Upper lobe of left lung (tissue), 6 donors: ENCODE measurements at places on chromosomes 3 and 15.

DNA sequence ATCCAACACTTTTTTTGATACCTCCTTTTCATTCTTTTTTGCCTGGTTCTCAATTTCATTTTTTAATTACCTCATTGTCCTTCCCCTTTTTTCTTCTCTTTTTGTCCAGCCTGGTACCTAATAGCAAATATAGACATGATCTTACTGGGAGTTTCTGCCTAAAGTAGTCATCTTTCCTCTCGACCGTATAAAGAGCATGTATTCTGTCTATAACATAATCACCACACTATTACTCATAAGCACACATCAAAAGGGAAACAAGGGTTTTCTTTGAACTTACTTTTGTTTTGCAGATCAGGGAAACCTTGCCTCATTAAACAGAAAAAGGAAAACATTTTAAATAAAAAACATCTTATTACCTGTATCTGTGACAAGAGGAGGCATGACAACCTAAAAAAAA is 33.0 kb downstream of the FAM98B start:
- DNase-seq = no peak
- H3K4me1 ChIP-seq = no peaks in the 10 kb centered on the region
- H3K27me3 ChIP-seq = no peaks in the 10 kb centered on the region
- no peak overlapping the region for H3K27ac ChIP-seq

- DNase-seq = no peak
- H3K4me3 ChIP-seq = no peak overlapping the region
- no peaks in the 10 kb centered on the region for H3K27me3 ChIP-seq
- H3K4me1 ChIP-seq = no peaks in the 10 kb centered on the region
- H3K36me3 ChIP-seq = no peaks in the 10 kb centered on the region
- H3K27ac ChIP-seq = no peak overlapping the region
Observed at GRCh38 chr3:144033240-144033589, 61.6 kb downstream of the DIPK2A start.

- no peak overlapping the region for H3K27ac ChIP-seq
- H3K36me3 ChIP-seq = no peaks in the 10 kb centered on the region
- DNase-seq = no peak
- no peak overlapping the region for H3K4me3 ChIP-seq
- H3K27me3 ChIP-seq = no peaks in the 10 kb centered on the region
- H3K4me1 ChIP-seq = peaks cover 15% of the 10 kb centered on the region
Observed at GRCh38 chr3:120156699-120157098, 62.5 kb upstream of the GSK3B start.

GRCh38 chr3:150564243-150564642 is 17.7 kb downstream of the EIF2A start:
- DNase-seq = no peak
- peaks cover 4% of the 10 kb centered on the region for H3K4me1 ChIP-seq
- peaks cover 21% of the 10 kb centered on the region for H3K36me3 ChIP-seq
- no peak overlapping the region for H3K27ac ChIP-seq

DNA sequence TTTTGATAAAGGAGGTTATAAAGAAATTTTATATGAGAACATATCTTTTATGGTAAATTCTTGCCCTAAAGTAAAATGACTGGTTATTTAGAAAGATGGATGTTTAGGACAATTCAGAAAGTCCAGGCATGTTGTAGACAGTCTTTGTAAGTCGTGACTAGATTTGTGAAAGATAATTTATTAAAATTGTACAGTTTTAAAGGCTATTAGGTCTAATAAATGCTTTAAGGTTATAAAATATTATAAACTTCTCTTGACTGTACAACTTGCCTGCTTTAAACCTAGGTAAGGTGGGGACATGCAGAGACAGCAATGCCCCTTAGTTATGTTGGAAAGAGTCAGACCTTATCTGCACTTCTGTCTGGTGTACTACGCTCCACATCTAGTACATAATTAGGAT is 933.5 kb downstream of the SI start:
- no peaks in the 10 kb centered on the region for H3K36me3 ChIP-seq
- no peak overlapping the region for H3K27ac ChIP-seq
- no peak overlapping the region for H3K4me3 ChIP-seq
